ENCODE measurements at places on chromosomes 6 and 20.
A peak's percentile ranks its signal among the peaks of the same experiment; 100 is the strongest.

DNA sequence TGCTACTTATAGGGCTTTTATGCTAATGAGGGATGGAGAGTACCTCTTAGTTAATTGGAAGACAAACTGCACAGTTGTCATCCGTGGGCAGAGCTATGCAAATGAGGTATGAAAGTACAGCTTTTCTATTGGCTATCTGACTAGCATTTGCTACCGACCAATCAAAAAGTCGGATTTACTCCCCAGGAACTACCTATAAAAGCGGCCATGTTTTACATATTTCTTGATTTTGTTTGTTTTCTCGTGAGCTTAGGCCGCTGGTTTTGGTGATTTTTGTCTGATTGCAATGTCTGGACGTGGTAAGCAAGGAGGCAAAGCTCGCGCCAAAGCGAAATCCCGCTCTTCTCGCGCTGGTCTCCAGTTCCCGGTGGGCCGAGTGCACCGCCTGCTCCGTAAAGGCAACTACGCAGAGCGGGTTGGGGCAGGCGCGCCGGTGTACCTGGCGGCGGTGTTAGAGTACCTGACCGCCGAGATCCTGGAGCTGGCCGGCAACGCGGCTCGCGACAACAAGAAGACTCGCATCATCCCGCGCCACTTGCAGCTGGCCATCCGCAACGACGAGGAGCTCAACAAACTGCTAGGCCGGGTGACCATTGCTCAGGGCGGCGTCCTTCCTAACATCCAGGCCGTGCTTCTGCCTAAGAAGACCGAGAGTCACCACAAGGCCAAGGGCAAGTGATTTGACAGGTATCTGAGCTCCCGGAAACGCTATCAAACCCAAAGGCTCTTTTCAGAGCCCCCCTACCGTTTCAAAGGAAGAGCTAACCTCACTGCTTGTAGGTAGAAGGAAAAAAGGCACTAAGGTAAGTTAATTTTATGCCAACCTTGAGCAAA is 36.9 kb downstream of the HFE start:
- peak; percentile 99 for DNase-seq

- DNase-seq: no peak
Measured at GRCh38 chr6:32462609-32463008, 22.9 kb downstream of the HLA-DRA start.

DNA sequence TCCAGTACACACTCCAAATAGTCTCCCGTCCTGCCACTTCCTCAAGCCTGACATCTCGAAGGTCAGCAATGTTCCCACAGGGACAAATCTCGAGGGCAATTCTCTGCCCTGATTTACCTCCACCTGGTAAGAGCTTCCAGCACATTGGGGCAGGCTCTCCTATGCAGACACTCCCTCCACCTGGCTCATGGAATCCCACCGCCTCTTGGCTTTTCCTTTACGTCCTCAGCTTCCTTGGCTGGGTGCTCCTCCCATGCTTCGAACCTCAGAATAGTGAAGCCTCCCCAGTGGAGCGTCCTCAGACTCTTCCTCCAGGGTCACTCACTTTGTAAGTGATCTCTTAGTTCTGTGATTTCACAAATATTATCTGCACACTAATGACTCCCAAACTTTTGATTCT is 205.2 kb upstream of the ECI2 start:
- no peak for DNase-seq

- no peak for DNase-seq
Measured at GRCh38 chr20:63241272-63241671, 5.6 kb downstream of the BIRC7 start.

DNA sequence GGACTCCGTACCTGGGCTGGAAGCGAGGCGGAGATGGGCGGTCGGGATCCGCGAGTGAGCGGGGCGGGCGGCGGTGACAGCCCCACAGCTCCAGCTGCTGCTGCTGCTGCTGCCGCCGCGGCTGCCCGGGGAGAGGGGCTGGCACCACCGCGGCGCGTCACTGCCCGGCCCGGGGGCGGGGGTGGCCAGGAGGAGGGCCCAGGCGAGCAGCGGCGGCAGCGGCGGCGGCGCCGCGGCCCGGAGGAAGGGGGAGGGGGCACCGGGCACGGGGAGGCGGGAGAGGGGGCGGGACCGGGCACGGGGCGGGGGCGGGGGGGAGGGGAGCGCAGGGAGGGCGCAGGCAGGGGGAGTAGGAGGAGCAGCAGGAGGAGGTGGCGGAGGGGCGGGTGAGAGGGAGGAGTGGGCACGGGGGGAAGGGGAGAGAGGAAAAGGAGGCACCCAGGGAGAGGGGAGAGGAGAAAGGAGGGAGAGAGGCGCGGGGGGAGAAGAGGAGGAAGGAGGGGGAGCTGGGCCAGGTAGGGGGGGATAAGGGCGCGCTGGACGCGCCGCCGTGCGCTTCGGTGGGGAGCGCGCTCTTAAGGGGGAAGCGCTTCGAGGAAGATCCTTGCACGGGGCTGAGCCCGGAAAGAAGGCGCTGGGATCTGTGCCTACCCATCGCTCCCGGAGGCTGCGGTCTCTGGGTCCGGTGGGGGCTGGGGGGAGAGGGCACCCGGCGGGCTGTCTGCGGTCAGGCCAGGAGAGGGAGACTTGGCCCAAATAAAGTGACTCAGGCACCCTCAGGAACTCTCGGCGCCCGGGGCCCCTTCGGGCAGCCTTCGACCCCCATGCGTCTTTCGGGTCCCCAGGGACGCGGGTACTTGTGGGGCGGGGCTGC is 101.5 kb downstream of the NOL4L start:
- peak; percentile 98 for DNase-seq

DNA sequence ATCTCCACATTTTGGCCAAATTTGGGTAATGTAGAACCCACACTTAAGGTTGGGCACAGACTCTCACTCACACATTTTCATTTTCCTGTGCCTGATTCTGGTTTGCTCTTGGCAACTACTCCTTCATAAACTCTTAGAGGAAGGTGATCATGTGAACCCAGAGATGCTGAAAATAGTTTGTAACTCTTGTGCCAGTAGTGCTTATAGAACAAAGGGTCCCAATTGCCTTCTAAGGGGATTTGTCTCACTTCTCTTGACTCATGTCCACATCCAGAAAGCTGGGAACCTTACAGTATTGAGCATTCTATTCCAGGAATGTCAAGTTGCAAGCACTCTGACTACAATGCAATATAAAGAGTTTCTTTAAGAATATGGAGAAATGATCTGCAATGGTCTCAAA is 62.0 kb upstream of the TASP1 start:
- no peak for DNase-seq

DNA sequence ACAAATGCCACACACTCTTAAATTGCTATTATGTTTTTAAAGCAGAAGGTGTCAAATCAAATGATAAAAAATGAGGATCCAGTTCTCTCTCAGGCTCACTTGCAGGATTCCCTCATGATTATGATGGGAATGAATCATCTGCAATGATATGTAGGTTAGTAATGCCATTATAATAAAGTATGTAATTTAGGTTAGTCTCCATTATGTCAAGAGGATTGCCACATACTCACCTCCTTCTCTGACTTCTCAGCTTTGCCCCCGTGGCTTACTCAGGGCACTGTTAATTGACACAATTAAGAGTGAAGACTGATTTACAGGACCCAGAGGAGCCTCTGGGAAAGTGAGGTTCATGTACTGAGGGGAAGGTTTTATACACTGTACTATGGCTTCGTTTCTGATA is 591.7 kb upstream of the NRSN1 start:
- no peak for DNase-seq

DNA sequence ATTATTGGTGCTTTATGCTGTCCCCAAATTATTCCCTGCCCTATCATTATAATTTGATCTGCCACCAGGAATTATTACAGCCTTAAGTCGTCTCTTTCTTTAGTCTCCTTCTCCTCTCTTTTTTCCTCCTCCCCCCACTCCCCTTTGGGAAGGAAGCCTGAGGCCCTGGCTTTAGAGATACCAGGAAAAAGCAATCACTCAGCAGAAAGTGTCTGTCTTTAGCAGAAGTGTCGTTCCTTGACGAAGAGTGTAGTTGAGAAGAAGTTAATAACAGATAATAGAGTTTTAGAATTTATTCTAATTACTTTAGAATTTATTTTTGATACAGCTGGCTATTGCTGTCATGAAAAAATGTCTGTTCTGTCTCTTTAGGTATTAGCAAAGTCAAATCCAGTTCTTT is 16.5 kb downstream of the LIN28B start:
- DNase-seq: no peak

GRCh38 chr6:82072121-82072521 is 175.4 kb downstream of the IBTK start:
- peak; percentile 91 for DNase-seq

All from NCI-H146 (cell line).